ENCODE measurements at places on chromosomes 5 and 9.

- DNase-seq, result no peak
These were observed 15.3 kb downstream of the GPR107 start for GRCh38 chr9:130069048-130069447.

DNA sequence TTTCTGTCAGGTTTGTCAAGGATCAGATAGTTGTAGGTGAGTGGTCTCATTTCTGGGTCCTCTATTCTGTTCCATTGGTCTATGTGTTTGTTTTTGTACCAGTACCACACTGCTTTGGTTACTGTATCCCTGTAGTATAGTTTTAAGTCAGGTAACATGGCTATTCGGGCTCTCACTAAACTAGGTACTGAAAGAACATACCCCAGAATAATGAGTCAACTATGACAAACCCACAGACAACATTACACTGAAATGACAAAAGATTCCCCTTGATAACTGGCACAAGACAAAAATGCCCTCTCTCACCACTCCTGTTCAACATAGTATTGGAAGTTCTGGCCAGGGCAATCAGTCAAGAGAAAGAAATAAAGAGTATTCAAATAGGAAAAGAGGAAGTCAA lies 535.3 kb upstream of the CYLC2 start:
- DNase-seq, result no peak

DNA sequence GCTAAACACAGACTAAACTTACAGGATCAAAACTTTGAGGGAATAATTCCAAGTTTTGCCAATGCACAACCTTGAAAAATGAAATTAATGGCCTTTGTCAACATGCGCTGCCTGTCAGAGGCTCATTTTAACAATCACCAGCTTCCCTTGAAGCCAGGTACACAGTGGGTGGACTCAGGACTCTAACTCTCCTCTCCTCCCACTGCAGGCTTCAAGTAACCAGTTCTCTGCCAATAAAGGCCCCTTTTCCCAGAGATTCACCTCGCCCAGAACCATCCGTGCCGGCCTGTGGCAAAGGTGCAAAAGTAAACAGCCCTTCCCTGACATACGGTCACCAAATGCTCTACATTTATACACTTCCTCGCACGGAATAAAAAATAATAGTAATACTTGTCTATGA lies 18.4 kb upstream of the FBP2 start:
- DNase-seq, result no peak

GRCh38 chr5:174793684-174794328 lies 69.4 kb downstream of the MSX2 start:
- DNase-seq, result peak; percentile 32

- DNase-seq, result no peak
These were observed 1.2 kb downstream of the NSD1 start for GRCh38 chr5:177134697-177135225.

GRCh38 chr9:94971378-94972131 lies 245.1 kb downstream of the AOPEP start:
- DNase-seq, result no peak

DNA sequence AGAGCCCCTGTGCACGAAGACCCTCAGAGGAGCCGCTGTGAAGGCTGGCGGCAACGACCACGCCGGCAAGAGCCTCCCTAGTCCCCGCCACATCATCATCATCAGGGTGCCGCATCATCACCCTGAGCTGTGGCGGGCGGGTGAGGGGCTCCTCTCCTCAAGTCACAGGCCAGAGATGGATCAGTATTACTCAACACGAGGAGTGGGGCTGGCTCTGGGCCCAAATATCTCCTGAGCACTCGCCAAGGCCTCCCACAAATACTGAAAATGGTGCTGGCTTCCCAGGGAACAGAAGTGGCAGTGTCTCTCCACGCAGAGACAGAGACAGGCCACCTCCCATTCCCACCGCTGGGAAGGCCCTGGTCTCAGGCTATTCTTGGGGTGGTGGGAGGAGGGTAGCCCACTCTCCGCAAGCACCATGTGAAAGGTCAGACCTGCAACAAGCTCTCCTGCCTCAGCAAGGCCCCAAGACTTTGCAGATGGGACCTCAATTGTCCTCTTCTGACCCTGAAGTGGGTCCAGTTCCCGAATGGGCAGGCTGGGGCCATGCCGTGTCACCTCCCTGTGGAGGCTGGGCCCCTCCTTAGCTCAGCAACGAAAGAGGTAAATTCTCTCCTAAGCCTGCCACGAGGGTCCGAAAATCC lies 39.3 kb upstream of the ZNF354A start:
- DNase-seq, result no peak

DNA sequence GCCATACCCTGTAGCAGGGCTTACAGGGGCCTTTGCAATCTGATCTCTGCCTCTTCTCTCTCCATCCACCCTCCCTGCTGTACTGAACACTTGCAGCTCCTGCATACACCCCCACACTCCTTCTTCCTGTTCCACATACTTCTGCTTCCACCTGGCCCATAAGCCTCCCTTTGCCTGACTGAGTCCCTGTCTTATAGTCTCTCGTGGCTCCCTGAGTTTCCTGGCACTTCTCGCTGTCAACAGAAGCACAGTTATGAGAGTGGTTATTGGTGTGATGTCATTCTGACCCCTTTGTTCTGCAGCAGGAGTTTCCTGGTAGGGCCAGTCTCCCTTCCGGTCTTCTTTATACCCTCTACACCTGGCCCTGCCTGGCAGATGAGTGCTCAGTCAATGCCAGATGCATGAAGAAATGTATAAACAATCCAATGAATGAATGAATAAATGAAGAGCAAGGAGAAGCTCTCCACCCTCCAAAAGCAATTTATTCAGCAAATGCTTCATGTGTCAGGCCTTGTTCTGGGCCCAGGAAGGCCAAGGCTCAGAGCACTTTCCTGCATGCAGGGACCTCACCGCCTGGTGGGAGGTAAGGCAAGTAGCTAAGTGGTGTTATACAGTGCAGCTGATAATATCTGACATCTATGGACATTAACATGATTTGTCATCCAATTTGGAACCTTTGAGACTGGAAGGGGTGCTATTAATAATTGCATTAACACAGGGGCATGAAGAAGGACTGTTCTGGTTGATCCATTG lies 20.5 kb upstream of the CSF1R start:
- no peak for DNase-seq

DNA sequence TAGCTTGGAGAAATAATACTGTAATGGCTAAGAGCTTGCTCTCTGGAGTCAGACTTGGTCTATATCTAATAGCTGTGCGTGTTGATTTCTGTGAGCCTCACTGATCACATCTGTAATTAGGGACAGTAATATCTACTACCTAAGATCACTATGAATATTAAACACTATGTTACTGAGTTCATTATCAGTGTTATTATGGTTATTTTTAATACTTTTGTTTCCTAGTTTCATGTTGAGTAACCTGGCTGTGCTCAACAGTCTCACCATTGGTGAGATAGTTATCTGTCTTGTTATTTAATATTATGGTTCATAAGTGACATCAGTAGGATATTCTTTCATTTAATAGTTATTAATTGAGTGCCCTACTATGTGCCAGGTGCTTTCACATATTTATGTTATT lies 22.4 kb upstream of the CAVIN4 start:
- no peak for DNase-seq

GRCh38 chr9:96217754-96218693 lies 84.0 kb downstream of the HSD17B3 start:
- peak; percentile 81 for DNase-seq

Data from stimulated activated CD4-positive, alpha-beta T cell treated with anti-CD3 and anti-CD28 coated beads, Interleukin-12 subunit alpha, Interleukin-12 subunit beta, amount 100 ng/mL, for 4 hours (primary cell).